Stimulated activated CD4-positive, alpha-beta T cell treated with anti-CD3 and anti-CD28 coated beads, Interleukin-15, amount 100 ng/mL, for 48 hours (primary cell): ENCODE measurements at places on chromosomes 11 and 22.

DNA sequence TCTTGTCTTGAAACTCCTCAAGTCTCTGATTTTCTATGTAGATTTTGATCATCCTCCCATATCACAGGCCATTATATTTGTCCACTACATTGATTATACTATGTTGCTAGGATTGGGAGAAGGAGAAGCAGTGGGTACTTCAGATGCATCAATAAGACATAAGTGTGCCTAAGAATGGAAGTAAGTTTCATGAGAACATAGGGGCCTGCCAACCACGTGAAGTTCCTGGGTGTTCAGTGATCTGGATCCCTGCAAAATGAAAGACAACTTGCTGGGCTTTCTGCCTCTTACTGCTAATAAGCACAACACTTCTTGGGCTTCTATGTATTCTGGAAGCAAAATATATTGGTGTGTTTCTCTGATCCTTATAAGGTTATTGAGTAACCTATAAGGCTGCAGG lies 17.8 kb downstream of the SERPINH1 start:
- no peak for DNase-seq

GRCh38 chr11:124970925-124971324 lies 16.9 kb downstream of the CCDC15 start:
- no peak for DNase-seq

GRCh38 chr11:73003088-73003487 lies 139.0 kb downstream of the FCHSD2 start:
- DNase-seq: no peak

GRCh38 chr11:66037327-66037726 lies 11.0 kb upstream of the CATSPER1 start:
- DNase-seq: no peak
